ENCODE measurements at places on chromosomes 7 and 10.
A peak's percentile ranks its signal among the peaks of the same experiment; 100 is the strongest.

DNA sequence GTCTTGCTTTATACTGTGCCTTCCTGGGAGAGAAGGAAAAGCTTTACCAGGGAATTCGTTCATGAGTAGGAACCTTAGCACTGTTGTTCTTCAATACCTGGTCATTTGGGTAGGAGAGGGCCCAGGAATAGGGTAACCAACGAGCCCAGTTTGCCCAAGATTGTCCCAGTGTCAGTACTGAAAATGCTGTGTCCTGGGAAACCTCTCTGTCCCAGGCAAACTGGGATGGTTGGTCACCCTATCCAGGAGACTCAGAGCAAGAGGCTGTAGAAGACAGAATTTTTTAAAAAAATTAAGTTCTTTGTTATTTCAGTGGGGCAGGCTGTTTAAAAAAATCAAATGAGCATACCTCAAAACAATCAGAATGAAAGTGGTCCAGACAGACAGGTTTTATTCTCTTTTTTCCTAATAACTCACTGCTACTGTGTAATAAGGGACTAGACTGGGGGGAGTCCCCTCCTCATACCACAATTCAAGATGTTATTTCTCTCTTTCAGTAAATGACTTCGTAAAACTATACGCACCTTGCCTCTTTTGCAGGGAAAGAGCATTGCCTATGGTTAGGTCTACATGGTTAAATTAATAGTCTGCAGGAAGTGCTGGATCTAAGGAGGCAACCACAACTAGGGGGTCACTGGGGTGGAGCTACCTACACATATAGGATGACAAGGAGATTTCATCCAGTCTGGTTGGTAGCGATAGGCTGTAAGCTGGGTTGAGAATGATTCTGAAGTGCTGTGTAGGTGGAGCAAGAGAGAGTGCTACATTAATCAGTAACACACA lies 41.1 kb upstream of the FAM133B start:
- no peak for DNase-seq

DNA sequence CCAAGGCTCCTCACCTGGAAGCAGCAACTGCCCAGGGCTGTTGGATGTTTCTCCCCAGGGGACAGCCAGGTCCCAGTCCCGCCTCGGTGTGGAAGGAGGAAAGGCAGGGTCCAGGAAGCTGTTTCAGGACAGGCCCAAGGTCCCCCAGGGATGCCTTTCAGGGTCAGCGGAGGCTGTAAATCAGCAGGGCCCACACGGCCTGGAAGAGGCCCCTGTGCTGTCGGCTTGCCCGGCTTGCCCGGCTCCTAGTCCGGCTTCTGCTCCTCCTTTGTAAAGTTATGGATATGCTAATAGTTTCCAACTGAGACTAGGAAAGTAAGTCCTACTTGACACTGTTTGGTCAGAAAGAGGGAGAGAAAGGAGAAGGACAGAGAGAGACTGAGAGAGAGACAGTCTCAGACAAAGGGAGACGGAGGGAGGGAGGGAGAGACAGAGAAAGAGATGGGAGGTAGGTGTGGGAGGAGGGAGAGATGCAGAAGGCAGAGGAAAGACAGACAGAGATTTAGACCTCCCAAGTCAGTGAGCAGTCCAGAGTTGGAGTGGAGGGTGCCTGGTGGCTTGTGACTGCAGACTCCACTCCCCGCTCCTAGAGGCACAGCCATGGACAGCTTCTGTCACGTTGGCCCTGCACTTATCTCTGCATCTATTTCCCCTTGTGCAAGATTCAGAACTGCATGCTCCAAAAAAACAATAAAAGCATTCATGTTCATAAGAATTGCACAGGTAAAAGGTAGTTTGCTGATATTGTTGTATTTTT lies 10.5 kb downstream of the IKZF1 start:
- DNase-seq: no peak

DNA sequence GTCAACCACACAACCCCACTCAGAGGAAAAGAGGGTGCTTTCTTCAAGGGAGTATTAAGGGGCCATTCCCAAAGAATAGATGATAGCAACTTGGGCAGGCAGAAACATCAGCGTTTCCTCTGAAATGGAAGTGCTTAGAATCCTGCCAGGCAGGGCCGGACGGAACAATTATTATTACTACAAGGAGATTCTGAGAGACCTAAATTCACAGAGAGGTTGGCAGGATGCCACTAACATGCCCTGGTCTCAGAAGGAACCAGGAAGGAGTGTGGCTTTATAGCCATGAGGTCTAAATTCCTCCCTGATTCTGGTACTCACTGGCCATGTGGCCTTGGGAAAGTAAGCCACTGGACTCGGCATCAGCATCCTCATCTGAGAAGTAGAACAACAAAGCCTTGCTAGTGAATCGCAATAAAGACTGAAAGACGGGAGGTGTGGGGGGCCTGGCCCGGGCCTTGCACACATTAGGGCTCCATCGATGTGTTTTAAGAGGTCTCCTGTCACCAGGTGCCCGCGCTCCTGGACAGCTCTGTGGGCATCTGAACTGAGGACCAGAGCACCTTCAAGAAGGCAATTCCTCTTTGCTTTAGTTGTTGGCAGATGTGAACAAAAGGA lies 131.5 kb downstream of the OAT start:
- DNase-seq: no peak

GRCh38 chr10:26776258-26776657 lies 78.8 kb downstream of the PDSS1 start:
- no peak for DNase-seq

GRCh38 chr7:140475747-140476333 lies 3.5 kb downstream of the MKRN1 start:
- DNase-seq: peak; percentile 4

DNA sequence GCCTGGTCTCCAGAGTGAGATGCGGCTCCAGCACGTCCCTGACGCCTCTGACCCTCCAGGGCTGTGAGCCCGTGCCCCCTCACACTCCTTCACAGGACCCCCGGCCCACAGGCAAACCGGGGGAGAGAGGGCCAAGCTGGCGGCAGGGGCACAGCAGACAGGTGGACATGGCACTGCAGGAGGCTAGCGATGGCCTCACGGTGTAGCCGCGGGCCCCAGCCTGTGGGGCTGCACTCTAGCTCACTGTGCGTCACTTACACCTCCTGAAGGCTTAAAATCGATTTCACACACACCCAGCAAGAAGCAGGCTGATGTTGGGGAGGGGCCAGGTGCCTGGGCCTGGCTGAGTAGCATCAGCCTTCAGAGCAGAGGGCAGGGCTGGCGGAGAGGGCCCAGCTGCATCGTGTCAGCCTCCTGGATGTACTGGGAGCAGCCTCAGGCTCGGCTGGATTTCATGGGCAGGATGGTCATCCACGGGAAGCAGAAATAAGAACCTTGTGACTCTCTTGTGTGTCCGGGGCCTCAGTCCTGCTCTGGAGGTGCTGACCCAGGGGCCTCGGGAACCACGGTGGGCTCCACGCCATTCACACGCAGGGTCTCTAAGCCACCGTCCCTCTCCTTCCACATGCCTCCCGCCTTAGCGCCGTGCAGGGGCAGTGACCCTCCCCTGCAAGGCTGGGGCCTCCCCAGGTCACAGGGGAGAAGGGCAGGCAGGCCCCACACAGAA lies 19.4 kb upstream of the KNDC1 start:
- no peak for DNase-seq

- no peak for DNase-seq
These were observed 28.6 kb downstream of the OGDH start for GRCh38 chr7:44634839-44635591.

DNA sequence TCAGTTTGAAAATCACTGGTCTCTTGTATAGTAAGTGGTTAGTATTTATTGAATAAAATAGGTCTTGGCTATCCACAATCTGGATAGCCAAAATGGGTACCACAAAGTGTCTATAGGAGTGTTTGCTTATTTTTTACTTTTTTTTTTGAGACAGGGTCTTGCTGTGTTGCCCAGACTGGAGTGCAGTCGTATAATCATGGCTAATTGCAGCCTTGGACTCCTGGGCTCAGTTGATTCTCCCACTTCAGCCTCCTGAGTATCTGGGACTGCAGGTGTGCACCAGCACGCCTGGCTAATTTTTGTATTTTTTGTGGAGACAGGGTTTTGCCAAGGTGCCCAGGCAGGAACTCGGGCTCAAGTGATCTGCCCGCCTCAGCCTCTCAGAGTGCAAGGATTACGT lies 2.8 kb downstream of the RBM33 start:
- no peak for DNase-seq

GRCh38 chr7:67619175-67619574 lies 622.5 kb downstream of the TYW1 start:
- no peak for DNase-seq

- DNase-seq: no peak
These were observed 850.9 kb downstream of the LRMDA start for GRCh38 chr10:76282061-76283025.

DNA sequence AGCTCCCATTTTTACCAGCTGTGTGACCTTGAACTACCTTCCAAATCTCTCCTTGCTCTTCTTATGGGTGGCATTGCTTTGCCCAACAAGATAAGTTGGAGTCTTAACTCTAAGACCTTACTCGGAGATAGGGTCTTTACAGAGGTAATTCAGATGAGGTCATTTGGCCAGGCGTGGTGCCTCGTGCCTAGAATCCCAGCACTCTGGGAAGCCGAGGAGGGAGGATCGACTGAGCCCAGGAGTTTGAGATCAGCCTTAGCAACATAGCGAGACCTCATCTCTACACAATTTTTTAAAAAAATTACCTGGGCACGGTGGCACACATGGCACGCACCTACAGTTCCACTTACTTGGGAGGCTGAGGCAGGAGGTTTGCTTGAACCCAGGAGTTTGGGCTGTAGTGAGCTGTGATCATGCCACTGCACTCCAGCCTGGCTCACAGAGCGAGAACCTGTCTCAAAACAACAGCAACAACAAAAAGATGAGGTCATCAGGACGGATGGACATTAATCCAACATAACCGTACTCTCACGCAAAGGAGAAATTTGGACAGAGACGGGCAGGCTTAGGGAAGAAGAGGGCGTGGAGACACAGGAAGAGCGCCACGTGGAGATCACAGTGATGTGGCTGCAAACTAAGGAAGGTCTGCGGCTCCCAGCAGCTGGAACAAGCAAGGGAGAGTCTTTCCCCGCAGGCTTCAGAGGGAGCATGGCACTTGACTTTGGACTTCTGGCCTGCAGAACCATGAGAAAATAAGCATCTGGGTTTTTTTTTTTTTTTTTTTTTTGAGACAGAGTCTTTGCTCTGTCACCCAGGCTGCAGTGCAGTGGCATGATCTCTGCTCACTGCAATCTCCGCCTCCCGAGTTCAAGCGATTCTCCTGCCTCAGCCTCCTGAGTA lies 122.3 kb upstream of the CARD11 start:
- no peak for DNase-seq

DNA sequence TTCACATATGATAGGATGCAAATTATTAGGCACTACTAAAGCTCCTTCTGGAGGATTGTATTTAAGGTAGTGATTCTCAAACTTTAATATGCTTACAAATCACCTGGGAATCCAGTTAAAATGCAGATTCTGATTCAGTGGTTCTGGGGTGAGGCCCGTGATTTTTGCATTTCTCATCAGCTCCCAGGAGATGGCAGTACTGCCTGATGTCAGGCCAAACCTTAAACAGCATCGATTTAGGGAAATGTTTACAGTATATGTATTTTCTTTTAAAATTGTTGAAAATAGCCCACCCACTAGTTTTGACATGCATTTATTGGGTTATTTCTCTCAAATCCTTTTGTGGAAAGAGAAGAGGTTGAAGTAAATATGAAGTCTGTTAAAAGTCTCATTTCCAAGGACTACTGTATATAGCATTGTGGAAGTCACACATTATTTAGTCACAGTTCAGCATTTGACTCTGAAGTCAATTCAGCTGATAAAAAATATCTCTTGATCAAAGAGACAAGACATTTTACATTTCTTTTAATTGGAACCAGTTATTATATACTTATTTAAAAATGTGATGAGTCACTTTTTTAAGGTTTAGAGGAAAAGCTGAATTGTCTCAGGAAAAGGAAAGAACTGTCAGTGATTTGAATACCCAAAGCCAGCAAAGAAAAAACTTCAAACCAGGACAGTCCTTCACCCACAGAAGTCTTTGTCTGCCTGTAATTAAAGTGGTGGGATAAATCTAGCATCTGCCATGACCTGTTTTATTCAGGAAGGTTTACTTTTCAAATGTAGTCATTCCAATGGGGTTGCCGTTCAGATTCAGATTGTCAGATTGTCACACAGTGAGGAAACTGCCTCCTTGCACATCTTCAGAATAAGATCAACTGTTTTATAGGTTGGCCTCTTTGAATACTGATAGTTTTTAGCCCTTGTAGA lies 21.1 kb upstream of the HBP1 start:
- no peak for DNase-seq

DNA sequence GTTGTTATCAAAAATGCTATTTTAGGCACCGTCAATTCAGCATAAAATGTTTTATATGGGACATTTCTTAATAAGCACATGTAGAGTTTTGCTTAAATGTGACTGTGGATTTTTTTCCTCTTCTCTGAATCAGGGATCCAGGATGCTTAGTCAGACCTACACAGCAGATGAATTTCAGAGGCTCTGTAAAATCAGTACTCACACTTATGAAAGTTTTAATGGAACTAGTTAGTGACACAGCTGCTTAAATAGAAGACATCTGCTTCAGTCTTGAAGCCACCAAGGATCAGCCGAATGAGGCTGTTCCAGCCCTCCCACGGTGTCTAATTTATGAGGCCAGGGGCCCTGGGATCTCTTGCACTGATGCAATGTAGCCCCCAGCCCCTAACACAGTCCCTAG lies 136.0 kb downstream of the MYOF start:
- DNase-seq: peak; percentile 59

DNA sequence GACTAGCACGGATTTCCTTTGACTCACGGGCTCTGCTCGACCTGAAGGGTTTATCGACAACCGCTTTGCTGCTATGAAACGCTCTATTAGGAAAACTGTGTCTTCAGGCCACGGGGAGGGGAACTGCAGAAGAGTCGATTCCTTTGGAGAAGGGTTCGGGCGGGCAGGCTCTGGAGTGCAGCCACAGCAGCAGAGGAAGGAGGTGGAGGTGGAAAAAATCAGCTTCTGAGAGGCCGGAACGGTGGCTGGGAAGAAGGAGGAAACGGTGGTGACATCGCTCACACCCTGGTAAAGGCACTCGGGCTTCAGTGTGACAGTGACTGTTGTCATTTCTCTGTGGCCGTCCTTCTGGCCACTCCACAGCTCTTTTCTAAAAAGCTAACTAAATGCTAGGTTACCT lies 64.6 kb upstream of the MGMT start:
- no peak for DNase-seq

DNA sequence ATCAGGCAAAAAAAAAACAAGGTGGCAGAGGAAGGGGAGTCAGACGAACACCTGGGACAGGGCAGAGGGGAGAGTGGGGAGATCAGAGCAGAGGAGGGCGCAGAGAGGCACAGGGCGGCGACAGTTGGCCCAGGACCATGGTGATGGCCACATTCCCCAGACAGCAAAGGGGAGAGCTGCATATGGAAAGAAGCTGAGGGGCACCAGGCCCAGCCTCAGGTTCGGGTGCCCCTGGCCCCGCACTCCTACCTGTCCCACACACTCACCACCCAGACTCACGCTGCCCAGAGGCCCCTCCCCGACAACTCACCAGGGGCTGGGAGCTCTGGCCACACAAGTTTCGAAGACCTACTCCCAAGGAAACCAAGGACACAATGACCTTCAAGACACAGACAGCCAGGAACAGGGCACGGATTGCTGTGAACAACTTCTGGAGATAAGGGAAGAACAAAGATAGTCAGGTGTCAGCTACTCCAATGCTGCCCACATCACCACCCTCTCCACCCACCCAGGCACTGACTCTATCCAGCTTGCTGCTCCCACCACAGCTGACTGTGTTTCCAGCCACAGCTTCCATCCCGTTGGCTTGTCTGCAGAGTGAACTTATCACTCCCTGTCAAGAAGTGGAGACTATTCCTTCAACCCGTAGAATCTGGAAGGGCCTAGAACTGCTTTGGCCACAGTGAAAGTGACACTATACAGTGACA lies 8.3 kb downstream of the TMEM176B start:
- no peak for DNase-seq

Measured in AG09309 (cell line).